ENCODE measurements at places on chromosomes 6 and 20. TPM values are rescaled to one million over a fixed set of nuclear protein-coding genes. Genes with fewer than 3 reads are reported as not detected.

MRPS26 gene
- total RNA-seq = 84.9 TPM

GRCh38 chr6:81003156-81003555 is 749.3 kb downstream of the TENT5A start:
- no peaks in the 10 kb centered on the region for H3K27me3 ChIP-seq
- DNase-seq = no peak
- H3K4me1 ChIP-seq = no peaks in the 10 kb centered on the region
- H3K36me3 ChIP-seq = no peaks in the 10 kb centered on the region

TMEM74B gene
- 0.44 TPM for total RNA-seq

DNA sequence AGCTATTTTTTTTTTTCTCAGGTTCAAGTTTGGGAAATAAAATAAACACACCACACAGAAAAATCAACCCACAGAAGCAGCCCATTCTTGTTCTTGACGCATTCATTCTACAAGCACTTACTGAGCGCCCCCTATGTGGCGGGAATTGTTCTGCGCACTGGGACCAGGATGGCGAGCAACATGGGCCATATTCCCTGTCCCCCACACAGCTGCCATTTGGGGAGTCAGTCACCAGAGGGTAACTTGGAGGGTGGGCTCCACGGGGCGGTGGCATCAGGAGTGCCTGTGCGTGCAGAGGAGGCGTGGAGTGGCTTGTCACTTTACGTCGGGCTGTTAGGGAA is 185.0 kb upstream of the PDE10A start:
- no peak overlapping the region for H3K4me3 ChIP-seq
- no peak overlapping the region for H3K27ac ChIP-seq
- no peak for DNase-seq

GRCh38 chr6:4301871-4302270 is 166.5 kb upstream of the ECI2 start:
- no peaks in the 10 kb centered on the region for H3K36me3 ChIP-seq
- no peaks in the 10 kb centered on the region for H3K27me3 ChIP-seq
- H3K4me3 ChIP-seq = no peak overlapping the region
- DNase-seq = no peak
- H3K4me1 ChIP-seq = 0 out of 2 replicates have a peak, but pooled peaks cover 3% of the 10 kb centered on the region
- no peak overlapping the region for H3K27ac ChIP-seq

TENT5A gene
- total RNA-seq = 2.0 TPM

VSTM2L gene
- total RNA-seq = 2.3 TPM

GRCh38 chr20:39862470-39862891 is 826.6 kb downstream of the MAFB start:
- no peaks in the 10 kb centered on the region for H3K4me1 ChIP-seq
- no peak overlapping the region for H3K4me3 ChIP-seq
- peaks cover 43% of the 10 kb centered on the region for H3K27me3 ChIP-seq
- no peak for DNase-seq

WFDC12 gene
- not detected for total RNA-seq

IMPG1 gene
- not detected for total RNA-seq

GRCh38 chr6:10740061-10740460 is 7.5 kb upstream of the TMEM14B start:
- H3K4me1 ChIP-seq = peaks cover 6% of the 10 kb centered on the region
- no peaks in the 10 kb centered on the region for H3K36me3 ChIP-seq
- DNase-seq = no peak
- H3K4me3 ChIP-seq = no peak overlapping the region
- no peaks in the 10 kb centered on the region for H3K27me3 ChIP-seq

DNA sequence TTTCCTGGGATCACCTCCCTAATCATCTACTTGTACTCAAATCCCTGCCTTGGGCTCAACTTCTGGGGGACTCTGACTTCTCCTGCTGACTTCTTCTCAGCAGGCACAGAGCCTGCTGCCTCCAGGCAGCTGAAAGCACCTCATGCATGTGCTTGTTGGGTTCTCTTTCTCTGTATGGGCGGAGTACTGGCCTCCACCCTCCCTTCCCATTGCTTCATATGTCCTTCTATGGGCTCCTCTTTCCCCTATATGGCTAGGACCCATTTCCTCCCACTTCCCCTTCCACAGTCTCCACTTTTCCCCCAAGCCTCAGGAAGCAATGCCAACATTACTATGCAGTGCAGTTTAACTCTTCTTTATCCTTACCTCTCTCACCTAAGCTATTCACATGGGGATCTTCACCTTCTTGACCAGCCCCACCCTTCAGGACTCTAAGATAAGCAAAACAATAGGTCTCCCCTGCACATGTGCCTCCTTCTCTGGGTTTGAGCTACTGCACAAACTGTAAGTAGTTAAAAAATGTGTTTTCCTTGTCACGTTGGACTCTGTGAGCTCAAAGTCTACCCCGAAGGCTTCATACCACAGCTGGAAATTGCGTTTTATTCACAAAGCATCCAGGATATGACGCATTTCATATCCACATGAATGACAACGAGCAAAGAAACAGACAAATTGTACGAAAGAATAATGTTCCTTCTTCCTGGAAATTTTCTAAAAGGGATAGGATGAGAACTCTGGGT is 93.7 kb downstream of the CDS2 start:
- DNase-seq = no peak
- H3K4me1 ChIP-seq = no peaks in the 10 kb centered on the region
- H3K36me3 ChIP-seq = no peaks in the 10 kb centered on the region

GRCh38 chr6:3209114-3210023 is 18.1 kb downstream of the TUBB2B start:
- peak overlapping the region; percentile 83 for H3K27ac ChIP-seq
- peak overlapping the region; percentile 19 for H3K4me3 ChIP-seq
- H3K4me1 ChIP-seq = peaks cover 37% of the 10 kb centered on the region
- DNase-seq = peak; percentile 98

CASS4 gene
- total RNA-seq = 0.15 TPM

HNF4A gene
- 0.58 TPM for total RNA-seq

- no peak overlapping the region for H3K4me3 ChIP-seq
- no peaks in the 10 kb centered on the region for H3K4me1 ChIP-seq
- H3K36me3 ChIP-seq = no peaks in the 10 kb centered on the region
- 0 out of 2 replicates have a peak, but pooled peaks cover 14% of the 10 kb centered on the region for H3K27me3 ChIP-seq
- no peak for DNase-seq
Measured at GRCh38 chr6:135135835-135136234, 45.3 kb upstream of the MYB start.
